ENCODE measurements at places on chromosomes 5 and 9.

DNA sequence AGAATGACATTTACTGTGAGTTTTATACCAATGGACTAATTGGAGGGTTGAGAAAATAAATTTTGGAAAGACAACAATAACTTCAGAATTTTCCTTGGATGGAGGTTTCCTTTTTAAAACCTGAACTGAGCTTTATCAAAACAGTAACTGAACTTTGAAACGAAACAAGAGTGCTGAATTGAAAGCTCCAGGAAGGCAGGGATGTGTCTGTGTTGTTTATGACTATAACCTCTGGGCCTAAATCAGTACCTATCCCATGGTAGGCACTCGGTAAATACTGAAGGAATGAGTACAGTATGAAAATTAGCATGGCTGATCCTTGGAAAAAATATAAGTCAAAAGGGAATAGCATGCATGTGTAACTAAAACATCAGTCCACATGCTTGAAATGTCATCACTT lies 93.9 kb downstream of the GHR start:
- no peak for DNase-seq

DNA sequence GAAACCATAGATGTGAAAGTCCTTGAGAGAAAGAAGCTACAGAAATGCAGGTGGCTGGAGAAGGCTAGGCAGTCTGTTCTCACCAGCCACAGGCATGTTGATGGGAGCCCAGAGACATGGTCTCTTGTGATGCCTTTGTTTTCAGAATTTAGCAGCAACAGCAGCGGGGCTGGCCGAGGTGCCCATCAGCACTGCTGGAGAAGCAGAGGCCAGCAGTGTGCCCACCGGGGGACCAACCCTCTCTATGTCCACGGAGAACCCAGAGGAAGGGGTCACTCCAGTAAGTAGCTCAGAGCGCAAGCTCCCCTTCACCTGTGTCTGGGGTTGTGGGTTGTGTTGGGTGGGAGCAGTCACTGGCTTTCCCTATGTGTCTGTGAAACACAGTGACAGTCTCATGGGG lies 59.6 kb downstream of the COL15A1 start:
- no peak for DNase-seq

GRCh38 chr5:158563760-158564390 lies 535.8 kb downstream of the EBF1 start:
- no peak for DNase-seq

GRCh38 chr5:134119720-134120119 lies 5.2 kb downstream of the TCF7 start:
- no peak for DNase-seq

GRCh38 chr9:131218370-131218769 lies 57.9 kb downstream of the FAM78A start:
- no peak for DNase-seq

DNA sequence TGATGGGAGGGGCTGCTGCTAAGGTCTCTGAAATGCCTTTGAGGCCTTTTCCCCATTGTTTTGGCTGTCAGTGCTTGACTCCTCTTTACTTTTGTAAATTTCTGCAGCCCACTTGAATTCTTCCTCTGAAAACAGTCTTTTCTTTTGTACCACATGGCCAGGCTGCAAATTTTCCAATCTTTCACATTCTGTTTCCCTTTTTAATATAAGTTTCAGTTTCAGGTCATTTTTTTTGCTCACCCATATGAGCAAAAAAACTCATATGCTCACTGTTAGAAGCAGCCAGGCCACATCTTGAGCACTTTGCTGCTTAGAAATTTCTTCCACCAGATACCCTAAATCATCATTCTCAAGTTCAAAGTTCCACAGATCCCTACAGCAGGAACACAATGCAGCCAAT lies 234.6 kb upstream of the ADRA1B start:
- DNase-seq, result no peak

DNA sequence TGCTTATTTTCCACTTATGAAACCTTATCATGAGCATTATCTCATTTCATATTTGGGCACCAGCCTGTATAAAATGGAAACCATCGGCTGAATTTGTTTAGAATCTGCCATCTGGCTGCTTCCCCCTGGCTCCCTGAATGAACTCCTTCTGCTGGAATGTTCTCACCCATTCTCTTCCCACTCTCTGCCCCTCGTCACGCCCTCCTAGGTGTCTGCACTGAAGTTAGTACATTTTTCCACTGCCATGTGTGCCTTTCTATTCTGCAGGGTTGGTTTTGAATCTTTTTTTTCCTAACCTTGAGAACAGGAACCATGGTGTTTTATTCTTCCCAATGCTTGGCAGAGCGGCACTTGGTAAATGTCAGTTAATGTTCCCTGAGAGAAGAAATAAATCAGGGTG lies 359.7 kb downstream of the MLLT3 start:
- DNase-seq, result no peak

- no peak for DNase-seq
Observed at GRCh38 chr9:27719711-27720110, 146.4 kb upstream of the C9orf72 start.

DNA sequence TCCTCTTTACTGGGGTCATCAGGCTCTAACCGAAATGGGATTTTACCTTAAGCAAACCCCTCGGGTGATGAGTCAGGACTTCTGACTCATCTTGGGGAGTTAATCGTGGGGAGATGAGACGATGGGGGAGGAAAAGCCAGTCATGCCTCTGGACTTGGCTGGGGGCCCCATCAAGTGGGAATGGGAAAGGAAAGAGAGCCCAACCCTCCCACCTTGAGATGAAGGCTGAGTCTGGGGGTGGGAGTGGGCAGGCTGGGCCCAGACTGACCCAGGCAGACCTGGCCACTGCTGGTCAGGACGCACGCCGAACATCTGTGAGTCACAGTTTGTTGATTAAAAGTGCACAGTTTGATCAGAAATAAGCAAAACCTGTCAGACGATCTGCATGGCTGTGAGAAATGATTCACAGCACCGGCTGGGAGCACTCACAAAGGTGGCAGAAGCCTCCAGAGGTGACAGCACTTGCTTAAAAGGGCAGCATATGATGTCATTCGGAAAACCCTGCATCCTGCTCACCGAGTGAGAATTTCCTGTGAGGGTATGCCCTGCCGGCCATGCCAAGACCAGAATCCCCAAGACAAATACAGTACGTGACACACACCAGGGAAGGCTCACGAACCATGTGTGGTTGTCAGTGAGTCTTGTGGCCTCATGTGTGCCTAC lies 50.0 kb upstream of the SLC25A51 start:
- peak; percentile 5 for DNase-seq

GRCh38 chr9:72977670-72978069 lies 24.8 kb upstream of the ALDH1A1 start:
- DNase-seq, result no peak

GRCh38 chr5:77719666-77720363 lies 56.3 kb downstream of the TBCA start:
- DNase-seq, result no peak

DNA sequence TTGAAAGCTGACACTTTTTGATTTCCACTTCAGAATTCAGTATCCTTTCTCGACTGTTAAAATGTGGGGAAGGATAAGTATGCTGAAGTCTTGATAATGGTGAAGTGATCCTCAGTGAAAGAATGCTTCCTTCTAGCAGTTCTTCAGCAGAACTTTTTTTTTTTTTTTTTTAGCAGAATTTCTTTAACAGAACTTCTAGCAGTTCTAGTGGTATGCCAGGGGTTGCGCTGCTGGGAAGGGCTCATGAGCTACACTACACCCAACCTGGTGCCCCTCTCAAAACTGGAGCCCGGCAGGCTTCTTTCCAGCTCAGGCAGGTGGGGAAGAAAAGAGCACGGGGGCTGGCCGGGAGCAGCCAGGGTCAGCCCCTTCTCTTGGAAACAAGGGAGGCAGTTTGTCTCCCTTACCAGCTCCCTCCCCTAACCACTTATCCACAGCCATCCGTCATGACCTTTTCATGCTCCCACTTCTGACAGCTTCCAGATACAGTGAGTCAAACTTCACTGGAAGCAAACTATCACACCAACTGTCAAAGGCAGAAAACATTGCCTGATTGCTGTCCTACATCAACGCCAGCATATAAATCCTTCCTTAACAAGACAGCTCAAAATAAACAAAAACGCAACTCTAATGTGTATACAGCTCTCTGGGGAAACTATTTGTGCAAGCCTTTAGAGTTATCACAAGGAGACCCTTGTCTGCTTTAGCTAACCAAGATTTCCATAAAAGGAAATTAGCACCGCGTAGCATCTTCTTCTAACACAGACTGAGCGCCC lies 211.5 kb downstream of the GAPVD1 start:
- no peak for DNase-seq

DNA sequence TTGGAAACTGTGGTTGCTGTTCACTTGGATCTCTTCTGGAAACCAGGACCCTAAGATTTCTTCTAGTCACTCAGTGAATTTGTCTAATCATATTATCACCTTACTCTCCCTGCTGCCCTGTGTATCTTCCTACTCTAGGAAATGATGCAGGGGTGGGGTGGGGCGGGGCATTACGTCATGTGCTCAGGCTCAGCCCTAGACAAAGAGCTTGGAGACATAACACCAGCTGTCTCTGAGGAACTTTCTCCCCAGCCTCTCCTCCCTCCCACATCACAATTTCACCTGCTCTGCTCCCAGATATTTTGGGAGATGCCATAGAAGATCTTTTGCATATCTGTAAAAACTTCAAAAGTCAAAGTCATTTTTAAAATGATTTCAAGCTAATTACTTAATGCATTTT lies 470.4 kb downstream of the ZSWIM6 start:
- no peak for DNase-seq

DNA sequence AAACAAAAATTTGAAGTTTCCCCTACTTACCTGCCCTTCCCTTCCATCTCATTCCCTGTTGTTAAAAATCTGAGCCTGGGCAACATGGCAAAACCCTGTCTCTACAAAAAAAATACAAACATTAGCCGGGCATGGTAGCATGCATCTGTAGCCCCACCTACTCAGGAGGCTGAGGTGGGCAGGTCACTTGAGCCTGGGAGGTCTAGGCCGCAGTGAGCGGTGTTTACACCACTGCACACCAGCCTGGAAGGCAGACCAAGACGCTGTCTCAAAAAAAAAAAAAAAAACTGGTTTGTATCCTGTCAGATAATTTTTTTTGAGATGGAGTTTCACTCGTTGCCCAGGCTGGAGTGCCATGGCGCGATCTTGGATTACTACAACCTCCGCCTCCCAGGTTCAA lies 16.3 kb upstream of the REEP5 start:
- DNase-seq, result no peak

GRCh38 chr5:82346399-82347165 lies 68.4 kb upstream of the RPS23 start:
- DNase-seq, result no peak

DNA sequence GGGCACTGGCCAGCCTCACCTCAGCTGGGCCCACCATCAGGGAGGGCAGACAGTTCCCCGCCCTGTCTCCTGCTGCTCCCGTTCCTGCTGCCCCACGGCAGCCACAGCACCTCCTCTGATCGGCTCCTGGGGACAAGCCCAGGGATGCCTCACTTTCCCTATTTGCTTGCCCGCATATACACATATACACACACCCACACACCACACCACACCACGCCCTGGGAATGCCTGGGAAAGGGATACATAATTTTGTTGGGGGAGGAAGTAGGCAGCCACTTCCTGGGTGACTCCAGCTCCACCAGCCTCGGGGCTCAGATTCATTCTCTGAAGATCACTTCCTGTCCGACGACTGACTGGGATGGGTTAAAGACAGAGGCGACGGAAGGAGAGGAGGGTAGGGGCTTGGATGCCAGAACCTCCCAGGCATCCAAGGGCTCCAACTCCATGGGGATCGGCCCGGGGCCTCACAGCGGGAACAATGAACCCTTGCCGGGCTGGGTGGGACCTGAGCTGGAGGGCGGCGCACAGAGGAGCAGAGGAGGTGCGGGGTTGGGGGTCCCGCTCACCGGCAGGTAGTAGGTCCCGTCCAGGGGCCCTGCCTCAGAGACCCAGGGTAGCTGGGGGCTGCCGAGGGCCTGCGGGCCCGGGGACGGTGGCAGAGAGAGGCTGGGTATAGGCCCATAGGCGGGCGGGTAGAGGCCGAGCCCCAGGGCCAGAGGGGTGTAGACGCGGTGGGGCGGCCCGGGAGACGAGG lies 2.0 kb upstream of the MZB1 start:
- no peak for DNase-seq

DNA sequence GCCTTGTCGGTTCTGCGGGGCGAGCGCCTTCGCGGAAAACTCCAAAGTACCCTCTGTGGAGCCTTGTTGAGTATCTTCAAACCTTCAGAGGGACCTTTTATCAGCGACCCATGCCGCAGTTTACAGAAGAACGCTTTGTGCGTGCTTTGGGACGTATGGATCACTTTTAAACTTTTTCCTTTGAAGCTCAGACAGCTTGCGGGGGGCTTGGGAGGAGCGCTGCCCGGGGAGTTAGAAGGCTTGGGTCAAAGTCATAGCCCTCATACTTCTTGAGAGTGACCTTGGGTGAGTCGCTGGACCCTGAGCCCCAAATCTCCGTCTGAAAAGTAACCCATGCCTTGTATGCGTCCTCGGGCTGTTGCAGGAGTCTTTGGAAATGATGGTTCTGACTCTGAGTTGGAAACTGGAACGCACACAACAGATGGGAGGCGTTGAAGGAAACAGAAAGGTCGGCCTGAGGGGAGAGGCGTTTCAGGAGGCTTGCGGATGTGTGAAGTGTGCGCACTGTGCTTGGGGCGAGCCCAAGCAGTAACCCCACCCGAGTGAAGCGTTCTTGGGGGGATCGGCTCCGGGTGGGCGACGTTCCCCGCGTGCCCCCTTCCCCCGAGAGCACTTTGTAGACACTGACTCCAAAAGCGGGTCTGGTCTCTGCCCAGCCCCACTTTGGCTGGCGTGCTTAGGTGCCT lies 661 bp upstream of the SLC25A51 start:
- no peak for DNase-seq

DNA sequence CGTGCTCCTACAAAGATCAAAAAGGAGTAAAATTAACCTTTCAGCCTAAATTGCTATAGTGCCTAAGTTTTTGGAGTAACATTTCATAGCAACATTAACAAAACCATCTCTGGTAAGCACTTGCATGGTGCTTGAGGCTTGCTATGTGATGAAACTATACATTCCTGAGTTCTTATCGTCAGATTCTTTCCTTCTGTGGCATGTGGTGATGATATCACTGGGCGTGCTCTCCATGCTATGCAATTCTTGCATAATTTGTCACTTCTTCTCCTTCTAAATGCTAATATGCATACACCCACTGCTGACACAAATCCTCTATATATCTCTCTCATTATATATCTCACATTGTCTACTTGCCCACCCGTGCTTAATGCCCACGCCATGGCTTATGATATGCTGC lies 2019.9 kb downstream of the MAT2B start:
- DNase-seq, result no peak

- DNase-seq, result no peak
Observed at GRCh38 chr5:152649609-152650008, 244.5 kb upstream of the NMUR2 start.

- no peak for DNase-seq
Observed at GRCh38 chr5:9789777-9790176, 159.6 kb upstream of the TAS2R1 start.

- DNase-seq, result no peak
Observed at GRCh38 chr5:58357121-58357520, 102.8 kb downstream of the PLK2 start.
